ENCODE measurements at places on chromosomes 2 and 18. TPM values are rescaled to one million over a fixed set of nuclear protein-coding genes. Genes with fewer than 3 reads are reported as not detected.

GRCh38 chr2:30933496-30933895 is 126.2 kb upstream of the CAPN13 start:
- peaks cover 9% of the 10 kb centered on the region for H3K4me1 ChIP-seq
- no peak overlapping the region for H3K4me3 ChIP-seq
- H3K27me3 ChIP-seq, result no peaks in the 10 kb centered on the region
- H3K27ac ChIP-seq, result no peak overlapping the region
- DNase-seq, result no peak
- H3K36me3 ChIP-seq, result no peaks in the 10 kb centered on the region

- peaks cover 41% of the 10 kb centered on the region for H3K36me3 ChIP-seq
- peak overlapping the region; percentile 82 for H3K27ac ChIP-seq
- H3K27me3 ChIP-seq, result no peaks in the 10 kb centered on the region
- no peak for DNase-seq
These were observed 321.8 kb downstream of the ZEB2 start for GRCh38 chr2:144198116-144198515.

GRCh38 chr2:176812246-176812775 is 400.3 kb upstream of the HNRNPA3 start:
- no peaks in the 10 kb centered on the region for H3K36me3 ChIP-seq
- peaks cover 9% of the 10 kb centered on the region for H3K27me3 ChIP-seq
- no peak overlapping the region for H3K27ac ChIP-seq
- H3K4me3 ChIP-seq, result no peak overlapping the region
- no peak for DNase-seq

GRCh38 chr2:7748717-7749415 is 831.7 kb downstream of the RNF144A start:
- no peaks in the 10 kb centered on the region for H3K27me3 ChIP-seq
- DNase-seq, result no peak
- no peak overlapping the region for H3K4me3 ChIP-seq
- H3K27ac ChIP-seq, result peak overlapping the region; percentile 7
- H3K36me3 ChIP-seq, result peaks cover 78% of the 10 kb centered on the region
- peaks cover 14% of the 10 kb centered on the region for H3K4me1 ChIP-seq

- peaks cover 50% of the 10 kb centered on the region for H3K36me3 ChIP-seq
- DNase-seq, result peak; percentile 13
- H3K4me3 ChIP-seq, result peak overlapping the region; percentile 64
These were observed 69.9 kb upstream of the MCFD2 start for GRCh38 chr2:46985512-46985911.

DNA sequence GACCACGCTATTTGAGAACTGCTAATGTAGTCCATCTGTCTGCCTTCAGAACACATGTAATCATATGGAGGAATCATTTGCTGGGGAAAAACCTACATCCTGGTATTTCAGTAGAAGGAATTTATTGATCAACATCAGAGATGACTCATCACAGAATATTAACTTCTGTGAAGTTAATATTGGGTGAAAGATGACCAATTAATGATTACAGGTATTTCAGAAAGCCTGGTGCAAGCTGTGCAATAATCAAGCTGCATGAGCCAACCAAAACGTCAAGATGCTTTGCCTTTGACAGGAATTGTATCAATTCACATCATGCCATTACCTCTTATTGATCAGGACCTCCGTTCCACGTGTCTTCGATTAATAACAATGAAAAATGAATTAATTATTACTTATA is 9.4 kb upstream of the SPATS2L start:
- no peak overlapping the region for H3K27ac ChIP-seq
- H3K27me3 ChIP-seq, result peaks cover 16% of the 10 kb centered on the region
- H3K36me3 ChIP-seq, result no peaks in the 10 kb centered on the region
- no peak overlapping the region for H3K4me3 ChIP-seq
- no peak for DNase-seq
- peaks cover 9% of the 10 kb centered on the region for H3K4me1 ChIP-seq

DNA sequence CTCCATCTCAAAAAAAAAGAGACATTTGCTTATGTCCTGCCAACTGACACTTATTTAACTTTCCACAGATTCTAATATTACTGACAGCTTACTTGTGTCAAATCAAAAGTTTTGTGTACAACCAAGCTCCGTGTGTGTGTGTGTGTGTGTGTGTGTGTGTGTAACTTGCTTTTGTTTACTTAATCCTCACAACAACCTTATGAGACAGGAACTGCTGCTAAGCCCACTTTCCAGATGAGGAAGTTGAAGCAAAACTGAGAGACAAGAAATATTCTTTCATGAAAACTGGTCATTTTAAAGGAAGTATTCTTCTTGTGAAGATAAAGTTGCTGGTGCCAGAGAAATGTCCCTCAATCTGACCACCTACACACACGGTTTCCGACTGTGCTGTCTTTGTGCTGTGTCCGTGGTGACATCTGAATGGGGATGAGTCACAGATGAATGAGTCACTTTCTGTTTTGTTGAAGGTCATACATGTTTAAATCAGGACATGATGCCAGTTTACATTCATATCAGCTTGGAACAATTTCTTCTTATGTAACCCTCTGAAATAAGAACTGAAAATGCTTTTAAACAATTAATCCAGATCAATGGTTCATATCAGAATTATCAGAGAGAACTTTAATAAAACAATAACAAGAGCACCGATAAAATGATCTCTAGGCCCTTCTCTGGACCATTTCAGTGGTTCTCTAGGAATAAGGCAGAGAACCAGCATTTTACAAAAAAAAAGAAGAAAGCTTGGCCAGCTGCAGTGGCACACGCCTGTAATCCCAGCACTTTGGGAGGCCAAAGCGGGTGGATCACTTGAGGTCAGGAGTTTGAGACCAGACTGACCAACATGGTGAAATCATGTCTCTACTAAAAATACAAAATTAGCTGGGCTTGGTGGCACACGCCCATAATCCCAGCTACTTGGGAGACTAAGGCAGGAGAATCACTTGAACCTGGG is 95.5 kb downstream of the THNSL2 start:
- H3K27me3 ChIP-seq, result peaks cover 10% of the 10 kb centered on the region
- DNase-seq, result no peak
- no peaks in the 10 kb centered on the region for H3K36me3 ChIP-seq
- no peak overlapping the region for H3K4me3 ChIP-seq

DNA sequence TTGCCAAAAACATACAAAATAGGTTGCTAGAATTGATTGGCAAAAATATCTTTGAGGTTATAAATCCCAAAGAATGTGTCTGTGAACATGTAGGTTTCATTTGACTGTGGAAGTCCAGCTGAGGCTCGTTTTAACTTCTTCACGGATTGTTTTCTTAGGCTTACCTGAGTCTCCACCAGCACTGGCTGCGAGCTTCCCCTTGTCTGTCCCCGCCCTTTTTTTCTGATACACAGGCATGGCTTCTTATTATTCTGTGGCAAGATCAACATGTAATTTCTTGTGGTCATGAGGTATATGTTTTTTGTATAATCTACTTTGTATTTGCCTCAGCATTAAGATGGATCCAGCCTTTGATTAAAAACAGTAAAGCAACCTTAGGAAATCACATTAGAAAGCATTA is 7.2 kb upstream of the SLC40A1 start:
- peaks cover 19% of the 10 kb centered on the region for H3K27me3 ChIP-seq
- no peaks in the 10 kb centered on the region for H3K36me3 ChIP-seq
- no peak for DNase-seq
- H3K27ac ChIP-seq, result no peak overlapping the region

DNA sequence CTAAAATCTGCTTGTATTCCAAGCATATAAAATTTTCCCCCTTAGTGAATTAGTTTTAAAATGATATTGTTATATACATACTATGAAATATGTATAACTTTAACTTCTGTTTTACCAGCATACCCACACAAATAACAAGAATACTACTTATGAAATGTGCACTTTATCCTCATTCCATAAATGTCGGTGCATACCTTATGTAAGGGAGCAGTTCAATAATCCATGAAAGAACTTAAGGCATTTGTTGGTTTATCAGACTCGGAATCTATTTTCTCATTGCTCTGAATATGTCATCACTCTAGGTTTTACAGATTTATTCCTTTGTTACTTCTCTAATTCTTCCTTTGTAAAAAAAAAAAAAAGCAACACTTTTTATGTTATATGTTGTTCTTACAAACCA is 12.5 kb upstream of the MFF start:
- H3K27ac ChIP-seq, result no peak overlapping the region
- H3K27me3 ChIP-seq, result peaks cover 5% of the 10 kb centered on the region
- H3K4me3 ChIP-seq, result no peak overlapping the region
- no peaks in the 10 kb centered on the region for H3K4me1 ChIP-seq
- H3K36me3 ChIP-seq, result no peaks in the 10 kb centered on the region
- DNase-seq, result no peak

DNA sequence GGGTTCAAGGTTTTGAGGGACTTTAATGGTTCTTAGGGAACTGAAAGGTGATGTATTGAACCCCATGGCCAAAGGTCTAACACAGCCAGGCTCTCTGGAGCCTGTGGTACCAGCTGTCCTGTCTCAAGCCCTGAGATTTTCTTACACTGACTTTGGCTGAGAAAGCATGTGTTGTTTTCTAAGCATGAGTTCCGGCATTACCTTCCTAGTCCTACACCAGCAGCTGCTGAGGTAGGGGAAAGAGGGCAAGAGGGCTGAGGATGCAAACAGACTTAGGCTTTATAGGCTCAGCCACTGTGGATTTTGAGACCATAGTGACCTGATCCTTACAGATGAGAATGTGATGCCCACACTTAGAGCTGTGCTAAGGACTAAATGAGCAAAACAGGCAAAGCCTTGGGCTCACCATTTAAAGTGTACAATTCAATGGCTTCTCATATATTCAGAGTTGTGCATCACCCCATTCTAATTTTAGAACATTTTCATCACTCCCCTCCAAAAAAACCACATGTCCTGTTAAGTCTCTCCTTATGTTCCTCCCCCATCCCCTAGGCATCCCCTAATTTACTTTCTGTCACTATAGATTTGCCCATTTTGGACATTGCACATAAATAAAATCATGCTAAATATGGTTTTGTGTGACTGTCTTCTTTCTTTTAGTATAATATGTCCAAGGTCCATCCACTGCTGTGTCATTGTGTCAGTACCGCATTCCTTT is 99.7 kb upstream of the OTOS start:
- no peak overlapping the region for H3K4me3 ChIP-seq
- no peaks in the 10 kb centered on the region for H3K36me3 ChIP-seq
- H3K27ac ChIP-seq, result no peak overlapping the region
- no peak for DNase-seq
- peaks cover 6% of the 10 kb centered on the region for H3K27me3 ChIP-seq
- peaks cover 3% of the 10 kb centered on the region for H3K4me1 ChIP-seq

GRCh38 chr2:241854342-241855244 is 4.1 kb downstream of the PDCD1 start:
- peaks cover 17% of the 10 kb centered on the region for H3K36me3 ChIP-seq
- DNase-seq, result no peak
- peaks cover 12% of the 10 kb centered on the region for H3K4me1 ChIP-seq
- no peaks in the 10 kb centered on the region for H3K27me3 ChIP-seq
- H3K4me3 ChIP-seq, result no peak overlapping the region

- H3K4me3 ChIP-seq, result no peak overlapping the region
- no peaks in the 10 kb centered on the region for H3K36me3 ChIP-seq
- peaks cover 11% of the 10 kb centered on the region for H3K27me3 ChIP-seq
- no peaks in the 10 kb centered on the region for H3K4me1 ChIP-seq
These were observed 48.2 kb upstream of the REV1 start for GRCh38 chr2:99537910-99538485.

GRCh38 chr18:49161627-49162026 is 210.9 kb upstream of the SMAD7 start:
- H3K36me3 ChIP-seq, result peaks cover 48% of the 10 kb centered on the region
- H3K4me1 ChIP-seq, result peaks cover 22% of the 10 kb centered on the region
- no peak overlapping the region for H3K4me3 ChIP-seq
- no peak overlapping the region for H3K27ac ChIP-seq
- H3K27me3 ChIP-seq, result peaks cover 4% of the 10 kb centered on the region
- peak; percentile 41 for DNase-seq

GRCh38 chr2:181305301-181306123 is 151.7 kb upstream of the ITGA4 start:
- peak overlapping the region; percentile 70 for H3K4me3 ChIP-seq
- peaks cover 4% of the 10 kb centered on the region for H3K36me3 ChIP-seq
- peak; percentile 70 for DNase-seq

GRCh38 chr2:226802573-226802972 is 3.0 kb upstream of the IRS1 start:
- H3K4me1 ChIP-seq, result peaks cover 14% of the 10 kb centered on the region
- H3K27me3 ChIP-seq, result peaks cover 19% of the 10 kb centered on the region
- no peak for DNase-seq
- H3K4me3 ChIP-seq, result no peak overlapping the region

DNA sequence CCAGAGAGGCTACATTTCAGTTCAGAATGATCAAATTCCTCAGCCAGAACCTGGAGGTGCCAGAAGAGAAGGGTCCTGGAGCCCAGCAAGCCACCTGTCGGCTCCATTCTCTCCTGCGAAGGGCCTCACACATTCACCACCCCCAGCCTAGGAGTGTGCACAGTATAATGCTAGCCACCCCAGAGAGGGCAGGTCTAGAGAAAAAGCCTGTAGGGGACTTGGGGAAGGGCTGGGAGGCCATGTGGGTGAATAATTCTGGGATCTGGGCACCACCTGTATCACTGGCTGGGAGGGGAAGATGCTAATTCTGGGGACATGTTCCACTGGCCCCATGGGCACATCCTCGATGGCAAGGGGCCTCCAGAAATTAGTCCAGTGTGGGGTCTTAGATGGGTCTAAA is 127.6 kb upstream of the HNMT start:
- H3K36me3 ChIP-seq, result no peaks in the 10 kb centered on the region
- no peak overlapping the region for H3K27ac ChIP-seq
- no peak for DNase-seq
- no peaks in the 10 kb centered on the region for H3K4me1 ChIP-seq
- H3K4me3 ChIP-seq, result no peak overlapping the region

Gene KLHL41
- not detected for total RNA-seq

Gene FMNL2
- 14.3 TPM for total RNA-seq

Gene RESP18
- total RNA-seq, result not detected

Gene SERPINB4
- total RNA-seq, result not detected

Gene EVX2
- total RNA-seq, result not detected

Gene LOXHD1
- total RNA-seq, result not detected

Gene LIPG
- 0.59 TPM for total RNA-seq

Gene PJVK
- 1.7 TPM for total RNA-seq

Gene POTEI
- not detected for total RNA-seq

Gene KCNJ3
- not detected for total RNA-seq

Gene SLC19A3
- not detected for total RNA-seq

Gene UGT1A3
- not detected for total RNA-seq

Gene MC5R
- total RNA-seq, result not detected

All from activated T-helper 2 cell treated with anti-CD3 and anti-CD28 coated beads, Interferon-gamma antibody, Interleukin-2, Interleukin-4, amounts not matched to agents 10 μg/mL and 5 μg/mL and 100 μg/mL, durations not matched to agents 14 hours and 24 hours and 36 hours (primary cell).